ENCODE measurements at places on chromosomes 7 and 10. TPM values are rescaled to one million over a fixed set of nuclear protein-coding genes. Genes with fewer than 3 reads are reported as not detected.

Gene SYT15
- 0.14 TPM for total RNA-seq

DNA sequence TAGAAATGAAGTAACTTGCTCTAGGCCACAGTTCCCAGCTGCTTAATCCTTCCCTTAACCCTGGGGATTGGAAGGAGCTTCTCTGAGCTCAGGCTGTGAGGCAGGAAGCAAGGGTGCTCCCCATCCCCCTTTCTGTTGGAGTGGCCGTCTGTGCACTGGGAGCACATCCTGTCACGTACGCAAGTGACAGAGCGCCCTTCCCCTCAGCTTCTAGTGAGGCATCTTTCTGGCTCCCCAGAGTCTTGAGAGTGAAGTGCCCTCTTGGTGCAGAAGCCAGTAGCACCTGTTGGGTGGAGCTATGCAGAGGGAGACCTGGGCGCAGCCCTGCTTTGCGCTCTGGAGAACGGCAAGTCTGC lies 47.8 kb downstream of the SHH start:
- no peak for DNase-seq

- DNase-seq = no peak
Observed at GRCh38 chr7:70586822-70587221, 545.1 kb upstream of the GALNT17 start.

DNA sequence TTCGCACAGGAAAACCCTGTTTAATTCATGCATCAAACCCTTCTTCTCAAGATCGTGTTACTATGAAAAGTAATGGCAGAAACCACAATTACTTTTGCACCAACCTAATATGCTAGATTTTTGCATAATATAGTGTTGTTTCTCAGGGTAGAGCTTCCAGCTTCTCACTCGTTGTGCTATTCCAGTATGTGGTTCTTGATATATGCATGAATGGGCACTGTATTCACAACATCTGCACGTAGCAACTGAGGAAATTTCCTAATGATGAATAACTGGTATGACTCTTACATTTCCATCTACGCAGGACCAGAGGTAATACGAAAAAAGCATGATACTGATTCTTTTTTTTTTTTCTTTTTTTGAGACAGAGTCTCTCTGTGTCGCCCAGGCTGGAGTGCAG lies 326.6 kb upstream of the GALNT17 start:
- DNase-seq = peak; percentile 27

- DNase-seq = no peak
Observed at GRCh38 chr10:91540733-91541132, 92.1 kb downstream of the PPP1R3C start.

GRCh38 chr7:94562525-94562924 lies 52.9 kb downstream of the CASD1 start:
- DNase-seq = no peak

DNA sequence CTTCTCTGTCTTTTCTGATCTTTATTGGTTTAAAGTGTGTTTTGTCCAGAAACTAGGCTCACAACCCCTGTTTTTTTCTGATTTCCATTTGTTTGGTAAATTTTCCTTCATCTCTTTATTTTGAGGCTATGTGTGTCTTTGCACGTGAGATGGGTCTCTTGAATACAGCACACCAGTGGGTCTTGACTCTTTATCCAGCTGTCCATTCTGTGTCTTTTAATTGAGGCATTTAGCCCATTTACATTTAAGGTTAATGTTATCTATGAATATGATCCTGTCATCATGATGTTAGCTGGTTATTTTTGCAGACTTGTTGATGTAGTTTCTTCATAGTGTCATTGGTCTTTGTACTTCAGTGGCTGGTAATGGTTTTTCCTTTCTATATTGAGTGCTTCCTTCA lies 10.1 kb downstream of the TEX36 start:
- DNase-seq = no peak

Gene UCN3
- not detected for total RNA-seq

DNA sequence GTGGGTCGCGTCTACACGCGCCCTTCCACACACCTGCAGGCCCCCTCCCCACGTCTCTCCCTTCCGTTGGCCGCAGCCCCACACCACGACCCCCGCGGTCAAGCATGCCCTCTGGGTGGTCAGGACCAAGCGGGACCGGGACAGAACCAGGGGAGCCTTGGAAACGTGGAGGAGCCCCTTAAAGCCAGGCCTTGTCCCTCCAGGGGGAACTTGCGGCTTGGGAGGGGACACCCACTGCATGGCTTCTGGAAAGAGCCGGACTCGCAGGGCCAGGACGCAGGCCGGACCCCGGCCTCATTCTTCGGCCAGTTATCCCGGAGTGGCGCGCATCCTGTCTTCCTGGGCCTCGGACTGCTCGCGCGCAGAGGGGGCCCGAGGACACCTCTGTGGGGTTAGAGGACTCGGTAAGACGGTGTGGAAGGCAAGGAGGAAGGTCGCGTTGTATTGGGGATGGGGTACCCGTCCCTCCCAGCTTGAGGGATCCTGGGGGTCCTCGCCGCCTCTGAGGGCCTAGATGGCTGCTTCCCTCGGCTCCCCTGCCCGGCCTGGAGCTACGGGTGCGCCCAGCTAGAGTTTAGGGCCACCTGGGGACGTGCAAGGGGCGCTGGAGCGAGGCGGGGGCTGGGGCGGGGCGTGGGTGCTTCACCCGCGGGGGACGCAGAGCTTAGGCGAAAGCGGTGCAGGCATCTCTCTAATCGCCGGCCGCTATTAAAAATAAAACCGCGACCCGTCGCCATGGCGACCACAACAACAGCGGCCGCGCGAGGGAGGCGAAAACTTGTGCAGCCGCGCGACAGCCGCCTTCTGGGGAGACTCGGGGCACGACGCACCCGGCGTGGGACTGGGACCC lies 1.8 kb upstream of the PDGFA start:
- no peak for DNase-seq

DNA sequence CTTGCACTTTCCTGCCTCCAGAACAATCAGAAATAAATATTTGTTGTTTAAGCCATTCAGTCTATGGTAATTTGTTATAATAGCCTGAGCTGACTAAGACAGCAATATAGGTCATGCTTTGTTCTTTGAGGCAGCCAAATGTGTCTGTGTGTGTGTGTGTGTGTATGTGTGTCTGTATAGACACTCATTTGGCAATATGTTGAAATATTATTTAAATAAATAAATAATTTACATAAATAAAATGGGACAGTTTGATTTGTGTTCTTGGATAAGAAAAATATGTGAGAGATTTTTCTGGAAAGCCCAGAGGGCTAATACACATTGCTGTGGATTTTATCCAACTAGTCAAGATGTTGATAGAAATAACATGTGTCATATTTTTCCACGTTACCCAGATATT lies 140.2 kb downstream of the PTN start:
- no peak for DNase-seq

DNA sequence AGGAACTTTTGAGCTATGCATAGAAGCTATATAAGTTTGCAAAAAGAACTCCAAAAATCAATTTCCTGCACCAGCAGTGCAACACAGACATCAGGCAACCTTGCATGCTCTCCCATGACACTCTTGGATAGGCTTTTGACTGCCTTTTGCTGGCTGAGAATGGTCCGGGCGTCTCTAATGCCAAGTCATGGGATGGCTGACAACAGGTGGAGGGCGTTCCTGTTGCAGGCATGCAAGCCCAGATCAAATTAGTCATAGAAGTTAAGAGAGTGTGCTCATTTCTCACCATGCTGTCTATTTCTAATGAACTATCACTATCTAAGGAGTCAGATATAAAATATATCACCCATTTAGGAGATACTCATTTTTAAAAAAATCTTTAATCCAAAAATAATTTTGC lies 8.4 kb downstream of the PLCE1 start:
- DNase-seq = no peak

- DNase-seq = no peak
Observed at GRCh38 chr10:22560913-22561239, 153.5 kb downstream of the PIP4K2A start.

Gene RNF148
- 2.2 TPM for total RNA-seq

GRCh38 chr7:150397346-150398107 lies 18.4 kb downstream of the ZNF775 start:
- DNase-seq = no peak

- no peak for DNase-seq
Observed at GRCh38 chr10:31033147-31033546, 1.5 kb upstream of the ZNF438 start.

Gene KIF11
- 36.5 TPM for total RNA-seq

Gene SORCS1
- total RNA-seq = not detected

DNA sequence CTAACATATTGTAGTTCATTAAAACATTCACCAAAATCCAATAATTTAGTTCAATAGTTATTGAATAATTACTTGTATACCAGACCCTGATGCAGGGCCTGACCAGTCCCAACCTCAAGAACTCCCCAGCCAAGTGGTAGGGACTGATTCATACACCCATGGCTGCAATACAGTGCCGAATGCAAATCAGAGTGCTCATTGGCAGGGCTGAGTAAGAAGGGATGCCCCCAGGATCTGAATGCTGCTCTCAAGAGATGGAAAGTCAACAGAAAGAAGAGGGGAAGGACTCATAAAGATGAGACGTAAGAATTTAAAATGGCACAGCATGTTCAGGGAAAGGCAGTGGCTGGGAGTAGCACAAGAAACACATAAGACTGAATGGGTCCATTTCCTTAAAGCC lies 29.9 kb downstream of the ZNF438 start:
- no peak for DNase-seq

Gene C10orf105
- total RNA-seq = not detected

GRCh38 chr7:140631021-140631420 lies 9.6 kb downstream of the DENND2A start:
- DNase-seq = no peak

Gene GNGT1
- not detected for total RNA-seq

DNA sequence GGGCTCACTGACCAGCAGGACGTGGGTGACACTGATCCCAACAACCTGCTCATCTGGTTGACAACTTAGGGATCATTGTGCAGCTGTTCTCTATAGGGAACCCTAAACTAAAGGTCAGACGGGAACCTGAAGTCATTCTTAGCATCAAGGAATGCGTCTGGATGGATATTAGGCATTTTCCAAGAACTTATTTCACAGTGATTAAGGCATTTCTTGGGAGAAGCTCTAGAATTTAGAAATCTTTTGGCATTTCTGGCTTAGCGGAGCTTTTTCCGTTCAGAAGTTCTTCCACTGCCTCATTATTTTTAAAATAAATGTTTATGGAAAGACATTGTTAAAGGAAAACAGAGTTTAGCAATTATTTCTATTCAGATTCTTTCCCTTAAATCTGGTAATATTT lies 303.3 kb upstream of the IGFBP3 start:
- no peak for DNase-seq

Gene EBLN1
- not detected for total RNA-seq

DNA sequence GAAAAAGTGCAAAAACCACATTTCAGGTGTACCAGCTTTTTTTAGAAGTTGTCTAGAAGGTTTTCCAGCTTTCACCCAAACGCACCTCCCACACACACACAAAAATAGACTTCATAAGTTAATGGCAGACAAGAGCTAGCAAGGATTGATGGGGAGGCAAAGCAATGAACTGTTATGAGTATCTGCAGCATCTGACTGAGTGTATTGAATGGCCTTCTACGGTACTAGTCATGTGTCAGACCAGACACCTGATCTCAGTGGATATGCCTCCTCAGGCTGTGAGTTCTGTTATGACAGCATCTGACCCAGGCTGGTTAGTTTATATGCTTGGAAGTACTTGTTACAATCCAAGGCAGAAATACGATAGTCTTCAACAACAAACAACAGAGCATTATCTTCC lies 406.1 kb upstream of the AUTS2 start:
- DNase-seq = no peak

Gene MYL10
- not detected for total RNA-seq

Gene BAMBI
- 12.6 TPM for total RNA-seq

Gene ASB4
- total RNA-seq = not detected

- no peak for DNase-seq
Observed at GRCh38 chr7:96017877-96018276, 245.5 kb downstream of the DYNC1I1 start.

Gene AKR1D1
- total RNA-seq = not detected

Gene TMEM270
- not detected for total RNA-seq

Gene ANK3
- 6.6 TPM for total RNA-seq

GRCh38 chr7:1352656-1353271 lies 106.5 kb downstream of the MICALL2 start:
- DNase-seq = no peak

DNA sequence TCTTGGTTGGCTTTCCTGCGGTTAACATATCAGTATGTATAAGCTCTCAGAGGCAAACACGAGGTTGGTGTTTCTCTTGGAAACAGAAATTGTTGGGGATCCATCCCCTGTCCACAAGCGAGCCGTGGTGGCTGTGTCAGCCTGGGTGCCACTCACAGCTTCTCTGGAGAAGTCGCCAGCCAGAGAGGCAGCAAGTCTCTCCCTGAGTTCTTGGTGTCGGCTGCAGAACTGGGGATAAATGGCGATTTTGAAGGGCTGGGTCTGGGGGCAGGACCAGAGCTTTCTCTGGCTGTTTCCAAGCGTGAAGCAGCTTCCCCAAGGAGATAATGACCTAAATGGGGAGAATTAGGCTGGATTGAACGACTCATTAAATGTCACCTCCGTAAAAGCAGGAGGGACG lies 335.3 kb downstream of the GLRX3 start:
- DNase-seq = no peak

Gene PLEKHS1
- total RNA-seq = not detected

DNA sequence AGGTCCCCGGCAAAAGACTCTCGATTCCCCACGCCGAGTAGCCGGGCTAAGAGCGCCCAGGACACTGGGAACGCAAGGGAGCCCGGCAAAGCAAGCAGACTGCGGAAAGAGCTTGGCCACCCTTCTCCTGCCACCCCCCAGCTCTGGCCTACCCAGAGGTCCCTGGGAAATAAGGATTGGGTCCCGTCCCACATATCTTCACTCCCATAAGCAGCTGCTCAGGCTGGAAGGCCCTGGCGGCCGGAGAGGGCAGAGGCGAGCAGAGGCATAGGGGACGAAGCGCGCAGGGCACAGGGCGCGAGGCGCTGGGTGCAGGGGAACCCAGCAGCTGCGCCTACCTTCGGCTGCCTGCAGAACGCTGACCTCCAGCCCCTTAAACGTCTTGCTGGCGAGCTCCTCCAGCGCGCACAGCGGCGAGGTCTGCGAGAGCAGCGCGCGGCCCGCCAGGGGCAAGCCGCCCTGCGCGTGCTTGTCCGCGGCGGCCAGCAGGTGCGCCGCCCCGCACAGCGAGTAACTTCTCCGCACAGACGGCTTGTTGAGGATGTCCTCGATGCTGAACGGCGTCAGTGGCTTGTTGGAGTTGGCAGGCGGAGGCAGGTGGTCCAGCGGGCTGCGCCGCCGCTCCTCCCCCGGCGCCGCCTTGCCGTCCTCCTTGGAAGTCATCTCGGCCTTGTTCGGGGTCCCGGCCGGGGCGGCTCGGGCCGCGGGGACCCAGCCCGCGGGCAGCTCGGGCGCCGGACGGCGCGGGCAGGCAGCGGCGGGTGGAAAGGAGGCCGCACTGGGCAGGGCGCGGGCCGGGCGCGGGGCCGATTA lies 904 bp downstream of the LBX1 start:
- DNase-seq = no peak

- DNase-seq = no peak
Observed at GRCh38 chr10:73379064-73379748, 20.5 kb upstream of the CFAP70 start.

DNA sequence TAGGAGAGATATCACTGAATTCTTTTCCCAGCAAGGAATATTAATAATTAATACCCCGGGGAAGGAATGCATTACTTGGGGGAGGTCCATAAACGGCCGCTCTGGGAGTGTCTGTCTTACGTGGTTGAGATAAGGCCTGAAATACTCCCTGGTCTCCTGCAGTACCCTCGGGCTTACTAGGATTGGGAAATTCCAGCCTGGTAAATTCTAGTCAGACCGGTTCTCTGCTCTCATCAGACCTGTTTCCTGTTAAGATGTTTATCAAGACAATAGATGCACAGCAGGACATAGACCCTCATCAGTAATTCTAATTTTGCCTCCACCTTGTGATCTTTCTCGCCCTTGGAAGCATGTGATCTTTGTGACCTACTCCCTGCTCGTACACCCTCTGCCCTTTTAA lies 162.8 kb upstream of the KCND2 start:
- DNase-seq = no peak

Gene ITIH2
- total RNA-seq = not detected
